CD4-positive, alpha-beta T cell treated with Interleukin-15 for 4 hours (primary cell): ENCODE measurements at places on chromosomes 7 and 10.

DNA sequence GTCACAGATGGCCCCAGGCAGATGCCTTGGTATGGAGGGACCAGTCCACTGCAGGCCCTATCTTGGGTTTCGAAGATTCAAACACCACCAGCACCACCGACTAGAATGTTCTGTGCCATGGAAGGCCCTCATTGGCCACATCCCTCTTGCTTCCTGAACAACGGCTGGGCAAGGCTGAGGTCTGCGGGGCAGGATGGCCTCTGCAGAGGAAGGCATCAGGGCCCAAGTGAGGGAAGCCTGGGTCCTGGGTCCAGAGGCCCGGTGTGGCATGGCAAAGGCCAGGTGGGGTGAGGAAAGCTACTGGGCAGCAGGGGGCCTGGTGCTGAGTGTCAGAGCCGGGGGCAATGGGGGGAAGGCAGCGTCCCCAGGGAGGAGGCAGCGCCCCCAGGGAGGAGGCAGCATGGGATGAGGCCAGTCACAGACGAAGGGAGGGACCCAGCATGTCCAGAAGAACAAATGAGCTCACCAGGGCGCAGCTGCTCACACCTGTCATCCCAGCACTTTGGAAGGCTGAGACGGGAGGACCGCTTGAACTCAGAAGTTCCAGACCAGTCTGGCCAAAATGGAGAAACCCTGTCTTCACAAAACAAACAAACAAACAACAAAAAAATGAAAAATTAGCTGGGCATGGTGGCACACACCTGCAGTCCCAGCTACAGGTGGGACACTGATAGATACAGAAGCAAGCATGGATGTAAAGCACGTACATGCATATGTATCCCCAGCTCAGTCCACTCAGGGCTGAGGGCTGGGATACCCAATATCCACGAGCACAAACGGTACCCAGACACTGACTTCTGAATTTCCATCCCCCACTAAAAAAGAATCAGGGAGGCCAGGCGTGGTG, 64.4 kb downstream of the PROSER2 start:
- DNase-seq, result no peak

- no peak for DNase-seq
Observed at GRCh38 chr10:118332948-118333710, 9.0 kb downstream of the FAM204A start.

DNA sequence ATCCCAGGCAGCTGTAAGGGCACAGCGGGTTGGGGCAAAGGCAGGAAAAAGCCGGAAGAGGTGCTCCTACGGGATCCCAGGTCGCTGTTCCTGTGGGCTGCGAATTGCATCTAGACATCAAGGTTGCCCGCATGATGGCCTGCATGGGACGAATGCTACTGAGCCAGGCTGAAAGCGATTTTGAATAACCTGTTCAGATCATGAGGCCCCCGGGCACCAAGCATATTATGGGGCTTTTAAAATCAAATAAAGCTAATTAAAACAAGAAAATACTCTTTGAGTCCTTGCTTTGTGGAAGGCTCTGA, 37.1 kb downstream of the CAMK2B start:
- DNase-seq, result no peak

DNA sequence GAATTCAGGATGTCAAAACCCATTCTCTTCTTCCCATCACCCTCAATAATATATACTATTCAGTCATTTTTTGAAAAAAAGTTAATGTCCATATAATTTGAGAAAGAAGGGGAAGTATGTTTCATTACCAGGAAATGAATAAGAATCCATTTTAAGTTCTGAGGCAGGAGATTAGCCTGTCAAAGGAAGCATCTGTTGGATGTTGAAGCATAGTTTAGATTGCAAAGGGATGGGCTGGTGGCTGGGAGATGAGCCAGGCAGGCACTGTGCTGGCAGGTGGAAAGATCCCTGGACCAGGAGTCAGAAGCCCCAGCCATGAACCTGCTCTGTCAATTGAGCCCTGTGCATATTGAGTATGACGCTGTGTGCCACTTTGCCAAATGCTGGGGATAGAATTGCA, 48.4 kb upstream of the CRTAC1 start:
- DNase-seq, result no peak

- DNase-seq, result no peak
Observed at GRCh38 chr7:129238546-129238945, 13.7 kb downstream of the AHCYL2 start.
